Suppressor macrophage (primary cell): ENCODE measurements at places on chromosomes 13 and 19.

GRCh38 chr19:47445527-47445926 lies 26.2 kb downstream of the SLC8A2 start:
- no peak for DNase-seq

GRCh38 chr19:19062454-19063182 lies 1.2 kb upstream of the SLC25A42 start:
- DNase-seq: no peak

DNA sequence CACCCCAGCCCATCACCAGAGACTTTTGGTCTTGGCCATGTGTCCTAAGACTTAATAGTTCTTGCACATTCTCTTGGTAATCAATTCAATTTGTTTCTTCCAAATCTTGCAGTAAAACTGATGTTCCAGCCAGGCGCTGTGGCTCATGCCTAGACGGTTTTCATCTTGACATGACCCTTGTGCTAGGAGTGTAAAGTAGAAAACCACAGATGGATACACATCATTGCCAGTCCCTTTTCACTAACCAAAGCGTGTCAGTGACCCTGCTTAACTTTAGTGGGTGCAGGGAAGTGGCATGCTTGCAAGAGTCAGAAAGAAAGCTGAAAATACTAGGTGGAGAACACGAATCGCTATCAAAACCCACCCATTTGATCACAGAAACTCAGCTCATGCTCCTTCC lies 18.0 kb upstream of the CD70 start:
- DNase-seq: no peak

- no peak for DNase-seq
Measured at GRCh38 chr13:87671753-87672605, 808 bp downstream of the SLITRK5 start.

- no peak for DNase-seq
Measured at GRCh38 chr13:52091473-52091872, 37.4 kb downstream of the NEK5 start.

DNA sequence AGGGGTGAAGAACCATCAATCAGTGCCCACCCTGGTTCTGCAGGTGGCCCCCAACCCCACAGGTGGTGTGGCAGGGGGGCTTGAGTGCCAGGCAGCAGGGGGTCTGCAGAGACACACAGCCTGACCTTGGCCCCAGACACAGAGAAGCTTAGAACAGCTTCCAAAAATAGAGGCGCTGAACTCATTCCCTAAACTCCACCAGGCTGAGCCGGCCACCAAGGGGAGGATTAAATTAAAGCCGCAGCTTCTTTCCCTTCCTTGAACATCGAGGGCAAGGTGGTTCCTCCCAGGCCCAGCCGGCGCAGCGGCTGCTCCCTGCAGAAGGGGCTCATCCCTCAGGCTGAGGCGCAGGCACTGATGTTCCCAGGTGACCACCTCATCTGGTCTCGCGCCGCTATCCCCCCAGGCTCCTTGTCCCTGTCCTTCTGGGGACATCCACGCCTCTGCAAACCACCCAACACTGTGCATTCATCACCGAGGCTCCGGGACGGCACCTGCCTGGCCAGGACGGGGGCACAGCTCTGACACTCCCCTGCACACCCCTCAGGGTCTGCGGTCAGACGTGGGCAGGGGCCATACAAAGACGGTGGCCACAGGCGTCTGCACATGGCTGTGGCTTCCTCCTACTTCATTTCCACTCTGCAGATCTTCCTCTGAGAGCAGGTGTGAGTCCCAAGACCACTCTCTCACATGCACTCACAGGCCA lies 30.9 kb downstream of the LAMP1 start:
- no peak for DNase-seq

DNA sequence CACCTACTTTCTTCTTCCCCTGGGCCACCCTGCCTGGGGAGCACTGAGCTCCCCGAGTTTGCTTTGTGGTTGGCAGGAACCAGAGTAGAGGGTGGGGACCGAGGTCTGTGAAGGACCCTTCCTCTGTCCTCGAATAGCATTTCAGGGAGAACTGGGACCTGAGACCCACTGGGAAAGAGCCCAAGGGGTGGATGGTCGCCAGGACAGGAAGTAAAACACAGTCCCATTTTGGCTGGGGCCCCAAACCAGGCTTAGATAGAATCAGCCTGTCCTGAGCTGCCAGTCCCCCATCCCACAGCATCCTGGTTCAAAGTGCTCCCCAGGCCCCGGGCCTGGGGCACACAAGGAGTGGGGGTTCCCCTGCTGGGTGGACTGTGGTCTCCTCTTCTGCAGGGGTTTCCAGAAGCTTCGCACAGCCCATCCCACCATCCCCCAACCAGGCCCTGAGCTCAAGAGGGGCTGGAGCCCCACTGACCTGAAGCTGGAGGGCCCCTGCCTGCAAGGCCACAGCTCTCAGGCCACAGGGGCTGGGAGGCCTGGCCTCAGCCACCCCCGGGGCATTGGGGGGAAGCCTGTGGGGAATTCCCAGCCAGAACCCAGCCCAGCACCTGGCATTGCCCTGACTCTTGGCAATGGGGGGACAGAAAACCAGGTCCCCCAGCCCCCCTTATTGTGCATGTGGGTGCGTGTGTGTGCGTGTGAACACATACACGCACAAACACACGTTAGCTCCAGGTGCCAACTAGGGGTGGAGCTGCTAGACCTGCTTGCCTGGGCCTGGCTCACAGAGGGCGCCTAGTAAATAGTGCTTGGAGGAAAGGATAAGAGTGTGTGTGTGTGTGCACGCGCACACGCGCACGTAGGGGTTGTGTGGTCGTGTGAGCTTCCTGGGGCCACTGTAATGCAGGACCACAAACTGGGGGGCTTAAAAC lies 995 bp upstream of the MKNK2 start:
- no peak for DNase-seq

DNA sequence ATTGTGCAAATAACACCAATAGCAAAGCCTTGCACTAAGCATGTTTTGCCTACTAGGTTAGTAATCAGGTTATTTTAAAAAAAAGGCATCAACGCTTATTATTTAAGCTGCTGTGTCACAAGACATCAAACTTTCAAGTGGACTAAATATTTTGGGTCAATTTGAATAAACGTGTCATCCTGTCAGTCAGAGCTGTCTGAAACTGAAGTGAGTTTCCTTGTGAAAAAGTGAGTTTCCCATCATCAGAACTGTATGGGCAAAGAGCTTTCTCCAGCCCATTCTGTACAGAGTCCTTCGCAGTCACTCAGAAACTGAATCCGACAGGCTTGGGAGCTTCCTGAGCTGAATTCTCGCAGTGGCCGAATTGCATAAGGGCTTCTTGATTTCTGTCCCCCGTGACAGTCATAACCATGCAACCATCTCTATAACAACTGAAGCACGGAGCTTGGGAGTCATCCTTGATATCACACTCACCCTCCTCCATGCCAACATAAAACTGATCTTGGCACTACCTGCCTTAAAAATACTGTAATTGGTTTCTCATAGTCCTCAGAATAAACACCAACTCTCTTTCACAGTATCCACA lies 139.8 kb downstream of the MIPEP start:
- DNase-seq: no peak

DNA sequence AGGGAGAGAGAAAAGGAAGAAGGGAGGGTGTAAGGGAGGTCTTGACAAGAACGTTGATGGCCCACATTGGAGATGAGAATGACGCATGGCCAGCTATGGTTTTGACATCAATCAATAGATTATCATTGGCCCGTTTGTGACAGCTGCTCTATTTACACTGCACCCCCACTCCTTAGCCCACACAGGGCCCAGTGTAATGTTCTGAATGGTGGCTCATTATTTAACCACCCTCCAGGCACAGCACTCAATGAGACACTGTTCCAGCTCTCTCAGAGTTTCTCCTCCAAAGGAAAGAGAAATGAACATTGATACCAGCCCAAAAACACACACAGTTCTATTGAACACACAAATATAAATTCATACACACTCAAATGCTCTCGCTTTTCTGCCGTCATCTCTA lies 173.0 kb upstream of the IPO5 start:
- DNase-seq: no peak

DNA sequence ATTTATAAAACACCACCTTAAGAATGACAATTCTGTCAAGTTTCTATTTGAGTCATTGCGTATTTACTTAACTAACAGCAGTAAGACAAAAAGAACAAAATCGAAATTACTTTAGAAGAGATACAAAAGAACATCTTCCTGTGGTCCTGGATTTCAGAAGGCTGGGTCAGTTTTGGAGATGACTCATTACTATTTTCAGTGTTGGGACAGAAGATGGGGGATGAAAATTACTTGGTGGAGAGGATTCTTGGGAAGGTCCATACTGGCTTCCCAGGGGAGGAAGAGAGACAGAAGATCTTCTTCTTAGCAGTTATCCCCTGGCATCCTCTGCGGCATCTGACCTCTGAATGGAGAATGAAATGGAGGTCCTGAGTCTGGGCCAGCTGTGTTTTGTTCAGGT lies 33.5 kb upstream of the CSNK1A1L start:
- no peak for DNase-seq

- DNase-seq: no peak
Measured at GRCh38 chr13:93409001-93409400, 182.4 kb downstream of the GPC6 start.

DNA sequence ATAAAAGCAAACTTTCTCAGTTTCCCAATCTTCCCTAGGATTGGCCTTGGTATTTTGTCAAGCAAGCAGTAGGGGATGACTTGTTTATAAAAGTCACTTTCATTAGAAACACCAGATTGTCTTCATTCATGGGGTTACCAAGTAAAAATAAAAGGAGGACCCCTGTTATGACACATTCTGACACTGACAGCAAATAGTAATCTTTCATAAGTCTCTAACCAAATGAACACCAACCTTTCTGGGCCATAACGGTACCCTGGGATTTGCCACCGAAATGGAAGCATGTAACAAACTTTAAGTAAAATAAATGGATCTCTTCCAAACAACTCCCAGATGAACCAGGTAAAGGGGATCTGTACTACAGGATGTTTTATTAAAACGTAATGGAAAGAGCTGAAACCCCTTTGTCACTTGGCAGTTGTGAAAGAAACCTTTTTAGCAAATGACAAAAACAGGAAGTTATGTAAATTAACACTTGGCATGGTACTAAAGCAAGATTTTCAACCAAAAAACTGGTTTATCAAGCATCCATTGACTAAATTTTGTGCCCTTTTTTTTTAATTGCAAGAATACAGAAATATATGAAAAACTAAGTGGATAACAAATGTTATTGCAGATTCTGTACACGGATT lies 335.6 kb downstream of the RBM26 start:
- DNase-seq: no peak

DNA sequence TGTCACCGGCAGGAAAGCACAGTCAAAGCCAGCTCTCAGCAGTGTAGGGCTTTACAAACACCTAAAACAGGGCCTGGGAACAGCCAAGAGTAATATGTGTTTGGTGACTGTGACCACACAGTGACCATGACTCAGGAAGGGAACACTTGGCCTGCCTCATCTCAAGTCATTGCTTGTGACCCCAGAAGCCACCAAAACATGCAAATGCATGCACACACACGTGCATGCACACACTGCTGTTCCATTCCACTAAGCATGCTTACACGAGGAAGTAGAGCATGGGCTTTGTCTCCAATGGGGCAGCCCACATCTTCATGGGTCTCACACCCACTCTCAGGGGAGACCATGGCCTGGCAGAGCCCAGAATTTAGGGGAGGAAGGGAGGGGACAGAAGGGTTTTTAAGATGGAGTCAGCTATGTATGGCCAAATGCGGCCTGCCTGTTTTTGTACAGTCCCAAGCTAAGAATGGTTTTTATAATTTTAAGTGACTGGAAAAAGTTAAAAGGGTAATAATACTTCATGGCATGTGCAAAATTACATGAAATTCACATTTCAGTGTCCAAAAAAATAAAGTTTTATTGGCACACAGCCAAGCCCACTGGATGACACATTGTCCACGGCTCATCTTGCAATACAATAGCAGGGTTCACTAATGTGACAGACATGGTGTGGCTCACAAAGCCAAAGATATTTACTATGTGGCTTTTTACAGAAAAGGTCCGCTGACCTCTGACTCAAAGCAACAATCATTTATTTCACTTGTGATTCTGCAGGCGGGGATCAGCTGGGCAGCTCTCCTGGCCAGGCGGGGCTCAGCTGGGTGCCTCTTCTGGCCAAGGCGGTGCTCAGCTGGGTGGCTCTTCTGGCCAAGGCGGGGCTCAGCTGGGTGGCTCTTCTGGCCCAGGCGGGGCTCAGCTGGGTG lies 17.3 kb downstream of the ZFR2 start:
- no peak for DNase-seq

GRCh38 chr19:27676877-27677276 lies 1536.1 kb downstream of the UQCRFS1 start:
- DNase-seq: no peak

- no peak for DNase-seq
Measured at GRCh38 chr13:19052180-19052579, 129.4 kb downstream of the TUBA3C start.

- DNase-seq: peak; percentile 27
Measured at GRCh38 chr13:49694446-49694845, 3.2 kb upstream of the EBPL start.

DNA sequence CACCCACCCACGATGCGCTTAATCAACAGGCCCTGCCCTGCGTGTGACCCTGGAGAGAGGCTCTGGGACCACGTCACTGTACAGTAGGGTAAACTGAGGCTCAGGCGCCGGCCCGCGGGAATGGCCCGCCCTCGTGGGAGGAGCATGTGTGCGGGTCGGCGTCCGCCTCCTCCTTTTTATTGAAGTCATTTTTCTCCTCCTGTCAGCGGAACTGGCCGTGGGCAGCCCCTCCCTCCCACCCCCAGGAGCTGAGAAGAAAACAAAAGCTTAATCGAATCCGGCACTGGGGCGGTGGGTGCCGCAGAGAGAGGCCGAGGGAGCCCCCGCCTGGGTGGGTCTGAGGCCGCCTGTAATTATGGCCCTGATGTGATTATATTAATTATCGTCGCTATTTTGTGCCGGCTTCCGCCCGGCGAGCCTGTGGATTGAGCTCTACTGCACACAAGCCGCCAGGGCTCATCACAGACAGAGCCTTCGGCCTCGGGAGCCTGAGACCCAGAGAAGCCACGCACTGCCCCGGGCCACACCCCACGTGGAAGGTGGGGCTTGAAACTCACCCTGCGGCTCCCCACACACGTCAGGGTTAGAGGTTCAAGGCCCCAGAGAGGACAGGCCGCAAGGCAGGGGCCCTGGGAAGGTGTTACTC lies 7.0 kb downstream of the C2CD4C start:
- no peak for DNase-seq

- DNase-seq: no peak
Measured at GRCh38 chr19:21751384-21751783, 16.0 kb downstream of the ZNF100 start.

DNA sequence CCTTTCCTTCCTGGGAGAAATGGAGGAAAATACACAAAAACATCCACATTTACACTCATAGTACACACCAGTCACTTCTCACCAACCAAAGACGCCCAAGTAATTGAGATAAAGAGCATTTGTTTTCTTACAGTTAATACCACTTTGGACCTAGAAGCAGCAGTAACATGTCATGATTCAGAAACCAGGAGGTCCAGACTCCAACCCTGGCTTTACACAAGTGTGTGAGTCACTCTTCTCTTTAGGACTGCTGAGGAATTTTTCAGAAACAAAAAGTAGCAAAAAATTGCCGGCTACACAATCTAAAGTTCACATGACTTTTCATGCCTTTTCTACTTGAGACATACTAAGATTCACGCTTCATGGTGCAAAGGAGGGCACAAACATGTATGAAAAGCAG lies 42.1 kb downstream of the TUBGCP3 start:
- no peak for DNase-seq
